ENCODE measurements at places on chromosomes 2 and 18.

GRCh38 chr2:7867867-7868266 is 814.0 kb upstream of the ID2 start:
- DNase-seq: no peak

DNA sequence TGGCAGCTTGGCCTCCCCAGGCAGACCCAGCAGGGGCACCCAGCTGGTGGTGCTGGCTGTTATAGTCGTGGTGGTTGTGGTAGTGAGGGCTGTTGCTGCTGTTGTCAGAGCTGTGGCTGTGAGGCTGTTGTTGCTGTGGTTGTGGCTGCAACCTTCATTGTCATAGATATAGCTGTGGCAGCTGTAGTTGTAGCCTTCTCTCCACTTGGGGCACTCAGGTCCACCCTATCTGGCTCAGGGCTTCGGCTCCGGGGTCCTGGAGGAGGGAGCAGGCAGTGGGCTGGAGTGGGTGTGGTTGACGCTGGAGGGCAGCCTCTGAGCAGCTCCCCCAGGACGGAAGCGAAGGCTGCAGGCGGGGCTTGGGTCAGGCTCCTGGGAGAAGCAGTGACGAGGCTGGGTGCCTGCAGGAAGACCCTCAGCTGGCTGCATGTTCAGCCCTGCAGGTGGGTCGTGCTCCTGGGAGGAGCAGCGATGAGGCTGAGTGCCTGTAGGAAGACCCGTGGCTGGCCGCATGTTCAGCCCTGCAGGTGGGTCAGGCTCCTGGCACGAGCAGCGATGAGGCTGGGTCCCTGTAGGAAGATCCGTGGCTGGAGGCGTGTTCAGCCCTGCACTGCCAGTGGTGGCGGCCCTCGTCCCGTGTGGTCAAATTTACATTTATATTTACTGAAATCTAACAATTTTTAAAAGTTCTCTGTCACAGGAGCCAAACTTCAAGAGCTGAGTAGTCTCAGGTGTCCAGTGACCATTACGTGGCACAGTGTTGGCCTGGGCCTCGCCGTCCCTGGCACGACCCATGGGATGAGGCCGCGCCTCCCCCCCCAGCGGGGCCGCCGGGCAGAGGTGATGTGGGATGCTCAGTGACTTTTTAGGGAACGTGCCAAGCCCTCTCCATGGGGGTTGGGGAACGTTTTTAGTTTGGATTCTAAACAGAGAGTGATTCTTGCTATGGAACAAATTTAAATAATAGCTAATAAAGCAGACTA is 79.2 kb upstream of the PXDN start:
- DNase-seq: no peak

GRCh38 chr2:12915787-12916186 is 199.1 kb downstream of the TRIB2 start:
- no peak for DNase-seq

GRCh38 chr2:140593132-140593531 is 1537.7 kb downstream of the LRP1B start:
- DNase-seq: no peak

GRCh38 chr2:61537277-61537949 is 743 bp downstream of the XPO1 start:
- no peak for DNase-seq

GRCh38 chr2:206531996-206532543 is 88.7 kb downstream of the ADAM23 start:
- DNase-seq: no peak

DNA sequence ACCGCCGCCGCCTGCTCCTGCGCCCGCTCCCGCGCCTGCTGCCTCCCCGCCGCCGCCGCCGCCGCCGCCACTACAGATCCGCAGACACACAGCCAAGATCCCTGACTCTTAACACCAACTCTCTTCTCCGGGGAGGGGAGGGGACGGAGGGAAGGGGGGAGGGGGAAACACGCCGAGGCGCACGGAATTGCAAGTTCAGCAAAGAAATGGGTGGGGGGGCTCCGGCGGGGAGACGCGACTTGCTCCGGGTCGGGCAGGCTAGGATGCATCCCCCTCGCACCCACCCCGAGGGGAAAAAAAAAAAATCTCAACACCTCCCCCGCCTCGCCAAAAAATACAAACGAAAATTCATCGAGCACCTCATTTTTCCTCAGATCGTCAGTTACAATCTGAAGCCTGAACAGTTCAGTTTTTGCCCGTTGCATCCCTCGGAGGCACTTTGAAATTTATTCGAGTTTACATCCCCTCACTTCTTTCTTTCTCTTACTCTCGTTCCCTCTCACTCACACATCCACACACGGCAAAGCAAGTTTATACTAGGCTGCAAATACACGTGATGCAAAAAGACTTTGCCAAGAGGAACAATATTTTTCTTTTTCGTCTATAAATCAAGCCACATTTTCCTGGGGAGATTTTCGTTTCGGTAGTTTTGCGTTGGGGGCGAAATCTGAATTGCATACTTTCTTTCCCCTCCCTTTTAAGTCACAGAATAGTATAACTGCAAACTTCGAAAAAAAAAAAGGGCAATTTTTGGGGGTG is at the start of gene TCF4:
Gene TCF4 (minus strand): TSS at position 82 of the 759 bp plus-strand sequence. CDS start 1,076 bp downstream, outside the sequence.
- peak; percentile 17 for DNase-seq

GRCh38 chr2:159064446-159065301 is 96.2 kb downstream of the TANC1 start:
- peak; percentile 38 for DNase-seq

DNA sequence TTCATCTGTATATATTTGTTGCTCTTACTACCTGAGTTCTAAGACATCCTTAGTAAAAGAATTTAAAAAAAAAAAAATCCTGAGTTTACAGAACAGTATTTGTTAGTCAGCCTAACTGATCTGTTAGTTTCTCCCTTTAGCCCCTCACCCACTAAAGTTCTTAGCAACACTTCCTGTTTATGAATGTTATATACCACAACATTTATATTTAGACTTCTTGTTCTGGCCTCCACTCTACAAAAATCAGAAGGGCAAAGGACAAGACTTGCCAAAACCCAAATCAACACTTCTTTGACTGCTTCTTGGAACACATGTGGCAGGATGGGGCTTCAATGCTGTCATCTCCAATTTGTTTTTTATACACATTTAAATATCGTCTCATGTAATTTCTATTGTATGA is 71.1 kb downstream of the MGAT5 start:
- no peak for DNase-seq

- DNase-seq: no peak
These were observed 3.4 kb downstream of the HDLBP start for GRCh38 chr2:241312082-241312481.

GRCh38 chr2:152189622-152190495 is 14.3 kb upstream of the STAM2 start:
- peak; percentile 33 for DNase-seq

GRCh38 chr18:49185623-49186022 is 234.9 kb upstream of the SMAD7 start:
- DNase-seq: no peak

GRCh38 chr18:42187611-42188380 is 232.8 kb downstream of the PIK3C3 start:
- no peak for DNase-seq

- DNase-seq: no peak
These were observed 62.1 kb upstream of the DOCK10 start for GRCh38 chr2:225104321-225104720.

DNA sequence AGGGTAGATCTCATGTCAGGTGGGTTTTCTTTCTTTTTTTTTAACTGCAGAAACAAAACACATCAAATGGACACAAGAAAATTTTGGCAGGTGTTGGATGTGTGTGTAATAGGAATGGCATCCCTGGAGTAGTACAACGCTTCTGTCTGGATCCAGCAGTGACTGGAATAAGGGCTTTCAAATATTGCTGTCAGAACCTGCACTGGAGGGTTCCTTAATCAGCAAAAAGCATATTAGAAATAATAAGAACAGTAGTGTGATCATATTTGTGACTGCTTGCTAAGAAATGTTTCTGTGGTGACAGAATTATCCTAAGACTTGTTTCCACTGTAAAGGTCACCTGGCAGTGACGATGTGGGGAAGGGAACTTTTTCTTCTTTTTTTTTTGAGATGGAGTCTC is 30.8 kb downstream of the CREG2 start:
- no peak for DNase-seq

- no peak for DNase-seq
These were observed 333.9 kb downstream of the CYRIA start for GRCh38 chr2:16331772-16332171.

GRCh38 chr2:112156152-112156986 is 18.2 kb downstream of the FBLN7 start:
- DNase-seq: peak; percentile 22

- DNase-seq: no peak
These were observed 128.5 kb downstream of the ARL6IP6 start for GRCh38 chr2:152846697-152847470.

DNA sequence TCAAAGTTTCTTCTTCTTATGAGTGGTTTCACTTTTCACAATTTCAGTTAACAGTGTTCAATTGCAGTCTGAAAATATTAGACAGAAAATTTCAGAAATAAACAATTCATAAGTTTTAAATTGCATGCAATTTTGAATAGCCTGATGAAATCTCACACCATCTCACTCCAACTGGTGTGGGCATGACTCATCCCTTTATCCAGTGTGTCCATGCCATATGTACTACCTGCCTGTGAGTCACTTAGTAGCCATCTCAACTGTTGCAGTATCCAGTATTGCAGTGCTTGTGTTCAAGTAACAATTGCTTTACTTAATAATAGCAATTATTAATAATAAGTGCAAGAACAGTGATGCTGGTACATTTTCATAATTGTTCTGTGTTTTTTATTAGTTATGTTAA is 1202.5 kb downstream of the DSC3 start:
- DNase-seq: peak; percentile 13

- no peak for DNase-seq
These were observed 27.4 kb upstream of the SAG start for GRCh38 chr2:233280114-233280693.

- DNase-seq: no peak
These were observed 16.2 kb upstream of the CXCR4 start for GRCh38 chr2:136134126-136134525.

GRCh38 chr2:119431976-119432850 is 559 bp downstream of the TMEM37 start:
- no peak for DNase-seq

DNA sequence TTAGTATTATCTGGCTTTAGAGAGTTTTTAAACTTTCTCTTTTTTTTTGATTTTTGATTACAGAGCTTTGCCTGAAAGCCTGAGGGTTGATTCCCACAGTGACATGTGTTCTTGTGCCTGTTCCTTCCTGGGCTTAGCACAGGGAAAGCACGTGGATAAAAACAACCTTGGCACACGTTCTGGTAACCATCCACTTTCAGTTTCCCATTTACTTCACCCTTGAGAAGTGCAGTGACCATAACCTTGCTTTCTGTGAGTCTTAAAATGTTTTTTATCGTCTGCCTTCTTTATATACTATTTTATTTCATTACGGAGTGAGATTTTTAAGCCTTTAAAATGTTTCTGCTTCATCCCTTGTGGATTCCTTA is 11.5 kb downstream of the CD226 start:
- DNase-seq: no peak

- DNase-seq: no peak
These were observed 95.0 kb downstream of the TNFRSF11A start for GRCh38 chr18:62420151-62420512.

- DNase-seq: no peak
These were observed 47.3 kb upstream of the B3GNT7 start for GRCh38 chr2:231348173-231348572.

DNA sequence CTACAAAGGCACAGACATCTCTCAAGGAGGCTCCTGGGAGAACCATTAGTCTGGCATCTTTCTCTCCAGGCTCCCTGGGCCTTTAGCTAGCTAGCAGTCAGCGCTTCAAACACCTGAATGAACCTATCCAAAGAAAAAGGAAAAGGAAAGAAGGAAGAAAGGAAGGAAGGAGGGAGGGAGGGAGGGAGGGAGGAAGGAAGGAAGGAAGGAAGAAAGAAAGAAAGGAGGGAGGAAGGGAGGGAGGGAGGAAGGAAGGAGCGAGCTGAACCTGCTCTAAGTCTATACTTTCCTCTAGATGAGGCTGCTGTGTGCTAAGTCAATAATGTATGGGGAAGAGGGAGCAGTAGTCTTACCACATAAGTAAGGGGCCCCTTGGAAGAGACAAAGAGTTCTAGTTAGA is 5.1 kb upstream of the BCL11A start:
- DNase-seq: no peak

DNA sequence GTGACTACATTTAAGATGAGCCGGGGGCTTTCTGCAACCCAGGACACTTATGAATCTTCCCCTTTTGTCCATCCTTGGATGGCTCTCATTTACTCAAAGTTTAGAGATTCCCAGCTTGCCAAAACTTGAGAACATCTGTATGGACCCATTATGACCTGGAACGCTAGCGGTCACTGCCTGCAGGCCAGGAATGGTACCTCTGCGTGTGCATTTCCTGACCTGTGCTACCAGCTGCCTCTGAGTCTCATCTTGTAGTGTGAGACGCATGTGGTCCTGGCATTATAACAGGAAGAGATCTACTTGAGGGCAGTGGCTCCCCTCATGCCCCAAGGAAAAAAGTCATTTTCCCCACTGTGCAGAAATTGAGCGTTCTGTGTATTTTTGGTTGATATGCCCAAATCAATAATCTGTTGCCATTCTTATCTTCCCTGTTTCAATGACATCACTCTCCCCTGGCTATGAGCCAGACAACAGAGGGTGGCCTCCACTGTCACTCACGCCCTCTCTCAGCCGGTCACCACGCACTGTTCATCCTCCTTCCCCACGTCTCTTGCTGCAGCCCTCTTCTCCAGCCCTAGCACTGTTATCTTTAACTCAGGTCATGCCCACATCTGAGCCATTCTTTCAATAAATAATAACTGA is 28.5 kb upstream of the NPAS2 start:
- DNase-seq: no peak

DNA sequence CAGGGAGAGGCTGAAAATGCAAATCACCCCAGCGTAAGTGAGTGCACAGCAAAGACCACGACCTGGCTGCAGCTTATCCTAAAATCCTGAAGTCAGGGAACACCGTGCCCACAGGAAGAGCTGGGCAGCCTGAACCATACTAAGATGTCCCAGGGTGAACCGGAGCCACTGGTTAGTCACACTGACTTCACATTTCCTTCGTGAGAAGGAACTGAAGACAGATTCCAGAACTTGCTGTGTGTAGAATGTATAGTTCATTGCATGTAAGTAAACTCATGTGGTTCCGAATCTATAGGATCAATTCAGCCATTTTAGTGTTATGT is 84.6 kb upstream of the NDUFV2 start:
- DNase-seq: peak; percentile 23

DNA sequence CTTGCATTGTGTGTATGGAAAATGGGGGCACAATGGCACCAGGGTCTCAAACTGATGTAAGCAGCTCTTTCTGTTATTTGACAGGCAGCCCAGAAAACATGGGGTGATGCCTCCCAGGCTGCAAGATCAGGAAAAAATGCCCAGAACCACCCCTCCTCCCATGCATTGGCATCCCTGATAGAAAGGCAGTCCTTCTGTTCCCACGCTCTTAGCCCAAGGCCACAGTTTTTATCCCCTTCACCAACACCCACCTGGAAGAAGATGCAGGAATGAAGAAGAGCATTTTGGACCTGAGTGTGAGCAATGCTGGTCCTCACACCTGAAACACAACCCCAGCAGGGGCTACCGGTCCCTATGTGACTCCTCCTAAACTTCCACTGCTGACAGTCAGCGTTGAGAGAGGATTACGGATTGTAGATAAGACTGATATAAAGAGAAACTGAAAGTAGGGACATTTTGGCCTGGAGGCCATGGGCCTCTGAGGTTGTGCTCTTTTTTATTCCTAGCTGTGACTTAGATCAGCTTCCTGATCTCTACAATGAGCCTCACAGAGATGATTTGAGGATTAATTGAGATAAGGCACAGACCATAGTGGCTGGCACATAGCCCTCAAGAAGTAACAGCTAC is 386.0 kb upstream of the ATP5MC3 start:
- no peak for DNase-seq

- no peak for DNase-seq
These were observed 294.1 kb downstream of the BCL2 start for GRCh38 chr18:63025251-63026090.

GRCh38 chr2:12277241-12278034 is 439.3 kb upstream of the TRIB2 start:
- DNase-seq: no peak
